ENCODE measurements at places on chromosomes 6 and 20.

DNA sequence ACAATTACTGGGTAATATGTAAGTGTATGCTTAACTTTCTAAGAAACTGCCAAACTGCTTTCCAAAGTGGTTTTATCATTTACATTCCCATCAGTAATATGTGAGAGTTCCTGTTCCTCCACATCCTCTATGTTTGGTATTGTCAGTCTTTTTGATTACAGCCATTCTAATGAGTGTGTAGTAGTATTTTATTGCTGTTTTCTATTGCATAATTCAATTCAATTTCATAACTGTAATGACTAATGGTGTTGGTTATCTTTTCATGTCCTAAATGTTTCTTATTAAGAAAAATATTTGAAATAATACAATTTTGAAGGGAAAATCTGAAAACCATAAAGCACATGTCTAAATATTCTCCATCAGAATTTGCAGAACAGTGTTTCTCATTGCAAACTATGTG, 119.3 kb downstream of the MAP3K7 start:
- no peak for DNase-seq

DNA sequence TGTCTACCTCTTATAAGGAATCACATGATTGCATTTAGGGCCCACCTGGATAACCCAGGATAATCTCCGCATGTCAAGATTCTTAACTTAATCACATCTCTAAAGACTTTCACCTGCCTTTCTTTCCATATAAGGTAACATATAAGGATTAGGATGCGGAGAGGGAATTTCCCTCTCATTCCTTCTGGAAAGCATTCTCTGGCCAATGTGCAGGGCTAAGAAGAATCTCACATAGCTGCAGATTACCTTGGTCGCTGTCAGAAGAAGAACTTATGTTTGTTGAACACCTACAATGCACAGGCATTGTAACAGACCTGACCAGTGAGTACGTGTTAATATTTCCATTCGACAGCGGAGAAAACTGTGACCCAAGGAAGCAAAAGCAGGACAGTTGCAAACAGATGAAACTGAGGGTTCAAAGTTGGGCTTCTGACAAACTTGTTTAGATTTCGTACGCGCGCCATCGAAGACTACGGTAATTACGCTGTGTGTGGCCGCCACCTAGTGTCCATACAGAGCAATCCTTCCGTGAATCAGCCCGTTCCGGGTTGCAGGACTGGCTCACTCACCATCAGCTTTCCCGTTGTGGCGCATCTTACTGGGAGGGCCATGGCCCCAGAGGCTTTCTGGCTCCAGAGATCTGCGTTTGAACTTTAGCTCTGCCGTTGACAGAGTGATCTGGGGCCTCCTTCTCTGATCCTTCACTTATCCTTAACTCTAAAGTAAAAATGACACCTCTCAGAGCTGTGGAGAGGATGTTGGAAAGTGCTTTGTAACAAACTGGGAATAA, 9.5 kb downstream of the C20orf202 start:
- peak; percentile 33 for DNase-seq

DNA sequence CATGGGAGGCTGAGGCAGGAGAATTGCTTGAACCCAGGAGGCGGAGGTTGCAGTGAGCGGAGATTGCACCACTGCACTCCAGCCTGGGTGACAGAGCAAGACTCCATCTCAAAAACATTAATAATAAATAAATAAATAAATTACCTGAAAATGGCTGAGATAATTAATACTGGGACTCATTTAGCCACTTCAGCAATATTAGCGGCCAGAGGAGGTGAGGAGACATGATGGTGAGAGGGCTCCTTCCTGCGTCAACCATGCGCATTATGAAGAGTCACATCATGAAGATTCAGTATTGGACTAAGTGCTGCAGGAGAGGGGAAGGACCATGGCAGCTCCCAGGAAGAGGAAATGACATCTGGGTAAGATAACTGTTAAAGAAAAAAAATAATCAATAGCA, 2.9 kb upstream of the PYGB start:
- no peak for DNase-seq

DNA sequence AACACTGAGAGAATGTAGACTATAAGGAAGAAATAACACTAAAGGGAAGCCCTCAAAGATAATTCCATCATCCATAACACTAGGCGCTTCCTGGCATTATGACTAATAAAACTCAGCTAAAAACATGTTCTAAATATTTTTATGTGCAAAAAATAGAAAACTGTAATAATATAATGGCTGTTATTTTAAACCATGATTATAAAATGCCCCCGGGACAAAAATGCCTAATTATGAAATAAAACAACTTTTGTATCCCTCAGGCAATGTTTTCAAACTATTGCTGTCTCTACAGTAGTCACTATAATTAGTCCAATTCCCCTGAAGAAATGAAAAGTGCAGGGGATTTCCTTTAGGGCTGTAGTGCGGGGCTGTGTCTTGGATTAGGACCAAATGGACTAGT, 242.4 kb downstream of the RNF144B start:
- no peak for DNase-seq

GRCh38 chr6:31908791-31909190, 6.9 kb upstream of the ZBTB12 start:
- no peak for DNase-seq

DNA sequence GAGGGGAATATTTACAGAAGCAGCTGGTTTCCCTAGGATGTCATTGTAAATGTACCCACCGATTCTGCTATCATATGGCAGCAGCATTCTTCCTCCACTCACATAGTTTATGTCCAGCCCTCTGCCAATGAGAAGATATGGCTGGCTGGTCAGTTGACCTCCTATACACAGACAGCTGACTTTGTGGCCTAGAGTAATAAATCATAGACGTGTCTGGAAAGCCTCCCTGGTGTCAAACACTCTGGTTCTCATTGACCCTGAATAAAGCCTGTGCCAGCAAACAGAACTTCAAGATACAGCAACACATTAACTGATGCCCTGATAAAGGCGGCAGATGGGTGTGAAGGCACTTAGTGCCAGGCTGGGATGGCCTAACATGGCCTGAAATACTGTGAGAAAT, 52.6 kb downstream of the GPR63 start:
- no peak for DNase-seq

DNA sequence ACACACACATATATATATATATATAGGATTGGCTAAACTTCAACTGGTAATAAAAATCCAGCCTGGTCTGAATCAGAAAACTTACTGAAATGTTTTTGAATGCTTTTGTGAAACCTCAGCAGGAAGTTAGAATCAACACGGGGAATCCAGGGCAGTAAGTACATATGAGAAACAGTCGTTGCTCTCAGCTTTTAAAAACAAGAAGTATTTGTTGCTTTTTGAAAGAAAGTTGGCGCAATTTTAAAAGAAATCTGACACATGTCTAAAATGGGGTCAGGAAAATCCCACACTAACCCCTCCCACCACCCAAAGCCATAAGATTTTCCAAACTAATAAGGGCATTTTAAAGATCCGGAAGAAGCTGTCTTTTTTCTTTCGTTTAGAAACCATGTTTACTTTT, 11.5 kb upstream of the CCDC170 start:
- DNase-seq: no peak

- no peak for DNase-seq
Observed at GRCh38 chr6:159788276-159788675, 1.1 kb downstream of the TCP1 start.

- DNase-seq: no peak
Observed at GRCh38 chr6:70686548-70687133, 19.0 kb downstream of the SMAP1 start.

DNA sequence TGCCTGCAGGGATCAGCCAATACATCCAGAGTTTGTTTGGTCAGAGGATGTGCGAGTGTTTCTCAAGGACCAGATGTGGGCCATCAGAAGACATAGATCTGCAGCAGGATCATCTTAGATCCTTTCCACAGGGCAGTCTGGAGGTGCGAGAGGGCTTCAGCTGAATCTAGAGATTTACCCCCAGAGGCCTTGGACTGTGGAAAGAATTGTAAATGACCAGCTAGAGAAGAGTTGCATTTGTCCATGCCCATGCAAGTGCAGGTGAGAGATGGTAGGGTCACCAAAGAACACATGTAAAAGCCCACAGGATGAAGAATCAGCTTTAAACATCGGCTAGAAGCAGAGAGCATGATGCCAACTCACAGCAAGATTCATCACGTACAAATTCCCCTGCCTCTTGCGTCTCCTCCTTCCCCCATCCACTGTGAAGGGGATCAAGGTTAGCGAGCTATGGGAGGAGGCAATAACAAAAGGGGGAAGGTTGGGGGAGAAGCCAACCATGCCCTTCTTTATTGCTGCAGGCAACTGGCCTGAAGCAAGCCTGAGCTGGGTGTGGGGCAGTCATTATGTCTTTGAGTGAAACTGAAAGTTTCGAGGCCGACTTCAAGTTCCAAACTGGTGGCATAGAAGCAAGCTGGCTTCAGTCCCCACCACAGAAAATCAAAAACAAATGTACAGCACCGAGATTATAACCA, 83.5 kb downstream of the SCML4 start:
- no peak for DNase-seq

- DNase-seq: no peak
Observed at GRCh38 chr20:57167971-57168701, 98.3 kb downstream of the BMP7 start.

DNA sequence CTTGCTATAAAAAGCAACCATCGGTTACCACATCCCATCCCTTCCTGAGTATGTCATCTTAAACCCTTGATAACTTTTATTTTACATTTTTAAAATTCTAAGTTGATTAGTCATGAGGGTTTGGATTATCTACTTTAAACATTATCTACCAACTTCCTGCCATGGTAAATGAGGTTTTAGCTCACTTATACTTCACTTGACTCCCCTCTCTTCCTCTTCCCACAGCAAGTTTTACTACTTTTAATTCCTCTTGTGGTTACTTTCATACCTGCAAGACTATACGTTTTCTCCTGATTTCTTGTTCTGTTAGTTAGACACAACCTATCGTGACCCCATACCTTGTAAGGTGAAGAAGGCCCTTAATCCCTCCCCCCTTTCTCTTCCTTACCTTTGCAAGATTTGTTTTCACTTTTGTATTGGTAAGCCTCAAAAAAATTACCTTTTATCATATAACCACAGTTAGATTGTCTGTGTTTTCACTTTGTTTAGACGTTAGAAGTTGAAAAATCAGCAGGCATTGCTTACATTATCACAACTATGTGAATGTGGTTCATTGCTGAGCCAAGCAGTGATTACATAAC, 60.1 kb upstream of the OGFRL1 start:
- no peak for DNase-seq

- DNase-seq: no peak
Observed at GRCh38 chr6:16831136-16831535, 69.9 kb upstream of the ATXN1 start.

DNA sequence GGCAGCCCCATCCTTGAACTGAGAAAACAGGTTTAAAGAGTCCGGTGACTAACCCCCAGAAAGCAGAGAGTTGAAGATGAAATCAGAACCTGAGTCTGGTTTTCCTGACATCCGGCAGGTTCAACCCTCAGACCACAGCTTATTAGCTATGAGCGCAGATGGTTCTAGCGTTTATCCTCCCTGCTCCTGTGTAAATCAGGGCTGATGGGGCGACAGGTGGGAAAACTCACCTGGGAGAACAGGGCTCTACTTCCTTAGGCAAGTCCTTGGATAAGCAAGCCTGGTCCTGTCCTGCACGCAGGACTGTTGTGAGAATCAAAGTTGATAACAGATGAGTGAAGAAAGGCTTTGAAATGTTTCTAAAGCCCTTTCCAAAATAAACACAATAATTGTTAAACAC, 31.4 kb downstream of the GHRH start:
- DNase-seq: no peak

GRCh38 chr6:11851387-11851786, 72.8 kb upstream of the ADTRP start:
- no peak for DNase-seq

DNA sequence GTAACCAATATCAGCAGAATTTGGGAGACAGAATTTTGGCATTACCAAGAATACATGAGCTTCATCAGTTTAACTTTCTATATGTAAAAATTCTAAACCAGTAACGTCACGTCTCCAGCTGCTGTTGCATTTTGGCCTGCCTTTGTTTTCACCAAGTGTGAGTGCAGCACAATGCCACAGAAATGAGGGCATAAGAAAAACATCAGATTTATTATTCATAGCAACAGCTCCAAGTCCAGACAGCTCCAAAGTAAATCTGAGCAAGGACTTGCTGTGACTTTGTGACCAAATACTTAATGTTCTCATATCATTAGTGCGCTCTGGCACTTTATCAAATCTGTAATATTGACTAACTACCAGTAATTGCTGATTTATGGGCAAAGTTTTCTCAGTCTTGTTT, 11.0 kb upstream of the FBXL4 start:
- DNase-seq: no peak

DNA sequence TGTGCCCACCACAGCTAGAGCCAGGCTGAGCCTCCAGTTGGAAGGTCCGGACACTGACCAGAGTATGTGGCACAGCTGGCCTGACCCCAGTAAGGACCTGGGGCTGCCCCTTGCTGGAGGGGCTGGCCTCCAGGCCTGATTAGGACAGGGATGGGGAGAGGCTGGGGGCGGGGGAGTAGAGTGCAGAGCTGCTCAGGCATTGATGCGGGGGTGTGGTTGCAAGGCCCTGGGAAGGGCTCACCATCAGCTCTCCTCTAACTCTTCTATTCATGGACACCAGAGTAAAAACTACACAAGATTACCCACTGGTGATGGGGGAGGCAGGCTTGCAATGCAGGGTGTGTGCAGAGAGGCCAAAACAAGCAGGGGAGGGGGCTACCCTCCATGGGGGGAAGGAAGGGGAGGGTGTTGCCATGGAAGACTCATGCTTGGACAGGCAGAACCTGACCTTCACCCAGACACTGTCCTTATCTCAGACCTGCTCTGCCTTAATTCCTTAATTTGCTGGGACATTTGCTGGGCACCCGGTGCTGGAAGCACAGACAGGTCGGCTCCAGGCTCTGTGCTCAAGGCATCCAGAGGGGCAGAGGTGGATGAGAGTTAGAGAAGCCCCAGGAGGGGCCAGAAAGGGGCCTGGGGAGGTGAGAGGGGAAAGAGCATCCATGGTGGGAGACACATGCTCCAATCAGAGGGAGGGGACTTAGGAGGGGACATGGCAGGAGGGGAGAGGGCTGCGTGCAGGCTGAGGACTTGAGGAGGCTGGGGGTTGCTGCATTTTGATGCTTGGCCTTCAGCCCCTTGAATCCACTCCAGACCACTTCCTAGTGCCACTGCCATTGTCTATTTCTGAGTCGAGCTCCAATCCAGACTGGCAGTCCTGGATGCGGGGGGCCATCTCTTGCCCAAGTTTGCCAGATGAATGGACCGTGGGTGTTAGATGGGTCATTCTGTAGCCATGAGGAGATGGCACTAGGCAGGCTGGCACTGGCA, 7.6 kb upstream of the EMILIN3 start:
- DNase-seq: no peak

Measured in progenitor cell of endocrine pancreas (in vitro differentiated cells).